ENCODE measurements at places on chromosomes 1 and 21. TPM values are rescaled to one million over a fixed set of nuclear protein-coding genes. Genes with fewer than 3 reads are reported as not detected.

DNA sequence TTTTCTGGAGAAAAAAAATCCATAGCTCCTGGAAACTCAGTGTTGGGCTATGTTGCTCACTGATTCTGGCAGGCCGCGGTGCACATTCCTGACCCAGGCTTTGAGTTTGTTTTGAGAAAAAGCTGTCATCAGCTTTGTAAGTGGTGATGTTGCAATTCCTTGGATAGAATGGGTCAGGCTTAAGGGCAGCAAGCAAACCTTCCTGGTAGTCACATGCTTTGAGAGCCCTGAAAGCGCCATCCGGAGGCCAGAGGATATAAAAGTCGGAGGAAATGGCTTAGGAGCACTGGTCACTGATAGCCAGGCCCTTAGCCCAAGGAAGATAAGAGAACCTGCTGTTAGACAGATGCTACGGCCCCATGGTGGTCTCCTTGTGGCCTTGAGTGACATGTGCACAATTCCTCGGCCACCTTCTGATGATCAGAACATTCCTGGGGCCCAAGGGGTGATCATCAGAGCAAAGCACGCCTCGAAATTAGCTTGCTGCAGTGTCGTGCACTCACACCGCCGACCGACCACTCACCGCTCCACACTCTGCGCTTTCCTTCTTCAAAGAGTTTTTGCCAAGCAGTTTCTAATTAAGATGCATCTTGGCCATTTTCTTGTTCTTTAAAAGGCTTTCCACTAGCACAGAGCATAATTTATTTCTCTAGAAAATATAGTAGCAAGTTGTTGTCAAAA, 78.6 kb downstream of the MAN1C1 start:
- DNase-seq, result peak; percentile 84

GRCh38 chr1:64540265-64540791, 70.4 kb downstream of the CACHD1 start:
- no peak for DNase-seq

GRCh38 chr1:173303984-173304383, 96.9 kb upstream of the TNFSF4 start:
- DNase-seq, result no peak

DNA sequence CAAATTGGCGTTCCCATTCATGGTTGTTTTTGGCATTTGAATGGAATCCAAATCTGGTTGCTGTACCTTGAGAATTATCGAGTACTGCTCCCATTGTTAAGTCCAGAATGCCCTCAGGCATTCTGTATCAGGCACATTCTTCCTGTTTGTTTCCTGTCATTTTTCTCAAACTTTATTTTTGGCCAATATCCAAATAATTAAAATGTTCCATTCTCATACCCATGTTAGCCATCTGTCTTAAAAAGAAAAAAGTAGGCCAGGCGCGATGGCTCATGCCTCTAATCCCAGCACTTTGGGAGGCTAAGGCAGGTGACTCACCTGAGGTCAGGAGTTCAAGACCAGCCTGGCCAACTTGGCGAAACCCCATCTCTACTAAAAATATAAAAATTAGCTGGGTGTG, 29.3 kb upstream of the SHISA4 start:
- DNase-seq, result no peak

GRCh38 chr1:188424176-188424575, 1595.4 kb downstream of the PLA2G4A start:
- DNase-seq, result no peak

GRCh38 chr1:215282557-215282956, 200.0 kb downstream of the KCNK2 start:
- no peak for DNase-seq

- DNase-seq, result no peak
Observed at GRCh38 chr1:184888505-184888904, 85.8 kb downstream of the NIBAN1 start.

DNA sequence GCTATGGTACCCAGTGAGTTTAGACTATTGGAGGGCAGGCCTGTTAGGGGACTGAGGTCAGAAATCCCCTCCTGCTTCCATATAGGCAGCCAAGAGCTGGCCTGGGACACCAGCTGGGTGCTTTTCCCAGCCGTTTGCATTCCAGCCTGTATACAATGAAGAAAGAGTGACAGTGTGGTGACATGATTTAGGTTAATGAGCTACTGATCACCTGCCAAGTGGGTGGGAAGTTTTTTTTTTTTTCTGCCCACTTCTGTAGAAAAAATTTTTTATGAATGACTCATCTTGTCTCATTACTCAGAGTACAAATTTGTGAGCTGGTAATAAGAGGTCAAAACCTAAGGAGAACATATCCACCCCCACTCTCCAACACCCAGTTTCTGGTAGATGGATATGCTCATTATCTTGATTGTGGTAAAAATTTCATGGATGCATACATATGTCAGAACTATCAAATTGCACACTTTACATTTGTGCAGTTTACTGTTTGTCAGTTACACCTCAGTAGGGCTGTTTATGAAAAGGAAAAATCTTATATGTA, 16.4 kb upstream of the CGN start:
- DNase-seq, result peak; percentile 57

DNA sequence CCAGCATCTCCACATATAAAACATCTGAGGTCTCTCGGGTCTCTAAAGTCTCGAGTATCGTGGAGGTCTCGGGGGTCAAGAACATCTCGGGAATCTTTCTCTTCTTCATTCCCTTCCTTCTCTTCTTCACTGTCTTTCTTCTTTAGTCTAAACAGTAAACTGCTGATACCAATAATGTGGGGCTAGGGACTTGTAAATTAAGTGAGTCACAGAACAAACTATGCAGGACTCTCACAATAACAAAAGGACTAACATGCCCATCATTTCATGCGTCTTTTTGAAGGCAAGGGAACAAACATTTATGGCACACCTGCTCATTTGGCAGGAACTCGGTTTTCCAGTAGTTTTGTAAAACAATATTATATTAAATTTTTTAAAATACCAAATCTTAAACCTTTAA, 32.4 kb downstream of the PRPF38A start:
- no peak for DNase-seq

GRCh38 chr1:119471566-119471965, 35.4 kb upstream of the HSD3B1 start:
- DNase-seq, result no peak

DNA sequence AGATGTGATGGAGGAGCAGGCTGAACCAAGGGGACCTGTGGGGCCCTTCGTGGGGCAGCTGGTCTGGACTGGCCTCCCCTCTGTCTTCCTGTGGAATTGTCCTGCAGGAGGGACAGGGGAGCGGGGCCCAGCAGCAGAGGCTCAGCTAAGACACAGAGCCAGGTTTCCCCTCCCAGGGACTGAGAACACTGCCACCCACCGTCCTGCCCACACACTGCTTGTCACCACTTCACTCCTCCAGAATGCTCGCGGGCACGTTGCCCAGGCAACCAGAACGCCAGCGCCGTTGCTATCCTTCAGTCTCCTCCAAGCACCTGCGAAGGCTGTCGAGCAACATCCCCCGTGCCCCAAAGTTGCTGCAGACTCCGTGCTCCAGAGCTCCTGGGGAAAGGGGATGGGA, 46.4 kb downstream of the AJAP1 start:
- DNase-seq, result no peak

DNA sequence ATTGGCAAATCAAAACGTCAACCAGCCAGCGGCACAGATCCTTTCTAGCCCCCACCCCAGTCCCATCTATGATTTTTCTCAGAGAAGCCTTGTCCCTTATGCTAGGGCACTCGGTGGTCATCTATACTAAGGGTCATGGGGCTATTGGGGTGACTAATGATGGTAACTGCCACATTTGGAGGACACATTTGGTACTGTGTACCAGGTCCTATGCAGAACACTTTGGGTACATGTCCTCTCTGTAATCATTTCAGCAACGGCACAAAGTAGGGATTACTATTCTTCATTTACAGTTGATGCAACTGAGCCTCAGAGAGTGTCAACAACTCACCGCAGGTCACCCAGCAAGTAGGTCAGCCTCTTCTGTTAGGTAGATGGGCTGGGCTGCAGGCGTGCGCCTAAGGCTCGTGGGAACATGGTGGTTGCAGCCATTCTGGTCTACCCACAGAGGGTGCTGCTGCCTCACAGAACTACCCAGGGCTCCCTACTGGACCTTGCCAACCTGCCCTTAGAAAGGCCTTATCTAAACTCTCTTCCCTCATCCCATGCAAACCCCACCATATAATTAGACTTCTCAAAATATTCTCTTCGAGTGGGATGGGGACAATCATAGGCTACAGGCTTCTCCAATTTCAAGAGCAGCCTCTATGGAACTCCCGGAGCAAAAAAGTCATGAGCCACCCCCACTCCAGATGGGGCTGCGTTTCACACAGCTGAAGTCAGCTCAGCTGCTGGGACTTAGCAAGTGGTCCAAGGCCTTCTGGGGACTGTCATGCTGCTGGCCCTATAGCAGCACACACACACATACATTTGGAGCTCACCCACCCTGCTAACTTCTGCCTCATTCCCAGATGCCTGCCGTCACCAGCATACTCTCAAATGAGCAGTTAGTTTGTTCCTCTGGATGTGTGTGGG, 5.8 kb upstream of the SDHB start:
- peak; percentile 74 for DNase-seq

- DNase-seq, result no peak
Observed at GRCh38 chr1:14282707-14283106, 315.8 kb upstream of the KAZN start.

DNA sequence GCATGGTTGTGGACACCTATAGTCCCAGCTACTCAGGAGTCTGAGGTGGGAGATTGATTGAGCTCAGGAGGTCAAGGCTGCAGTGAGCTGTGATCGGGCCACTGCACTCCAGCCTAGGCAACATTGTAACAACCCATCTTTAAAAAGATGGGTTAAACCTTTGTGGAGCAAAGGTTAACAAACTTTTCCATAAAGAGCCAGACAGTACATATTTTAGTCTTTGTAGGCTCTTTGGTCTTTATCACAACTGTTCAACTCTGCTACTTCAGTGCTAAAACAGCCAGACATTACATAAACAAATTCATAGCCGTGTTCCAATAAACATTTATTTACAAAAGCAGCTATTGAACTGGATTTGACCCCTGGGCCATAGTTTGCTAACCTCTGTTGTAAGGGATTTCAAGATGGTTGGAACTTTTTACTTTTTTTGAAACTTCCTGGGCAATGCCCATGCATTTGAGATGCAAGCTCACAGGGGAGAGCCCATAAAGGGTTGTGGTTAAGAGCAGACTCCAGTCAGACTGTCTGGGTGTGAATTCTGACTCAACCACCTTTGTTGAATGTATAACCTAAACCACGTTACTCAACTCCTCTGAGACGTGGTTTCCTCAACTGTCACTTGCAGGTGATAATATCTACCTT, 10.8 kb downstream of the INAVA start:
- no peak for DNase-seq

- no peak for DNase-seq
Observed at GRCh38 chr1:4526747-4527146, 127.7 kb upstream of the AJAP1 start.

DNA sequence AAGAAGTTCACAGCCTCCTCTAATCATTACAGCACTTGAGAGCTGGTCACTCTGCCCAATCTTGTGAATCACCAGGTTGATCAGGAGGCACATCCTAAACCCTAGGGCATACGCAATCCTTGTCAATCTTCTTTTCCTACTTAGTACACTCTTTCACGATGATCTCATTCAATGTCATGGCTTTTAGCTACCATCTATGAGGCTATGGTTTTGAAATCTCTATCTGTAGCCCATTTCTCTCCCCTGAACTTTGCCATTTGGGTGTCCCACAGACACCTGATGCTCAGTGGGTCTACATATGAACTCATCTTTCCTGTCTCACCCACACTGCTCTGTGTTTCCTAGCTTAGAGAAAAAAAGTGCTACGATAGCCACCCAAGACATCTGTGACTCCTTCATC, 1.9 kb upstream of the MED18 start:
- no peak for DNase-seq

DNA sequence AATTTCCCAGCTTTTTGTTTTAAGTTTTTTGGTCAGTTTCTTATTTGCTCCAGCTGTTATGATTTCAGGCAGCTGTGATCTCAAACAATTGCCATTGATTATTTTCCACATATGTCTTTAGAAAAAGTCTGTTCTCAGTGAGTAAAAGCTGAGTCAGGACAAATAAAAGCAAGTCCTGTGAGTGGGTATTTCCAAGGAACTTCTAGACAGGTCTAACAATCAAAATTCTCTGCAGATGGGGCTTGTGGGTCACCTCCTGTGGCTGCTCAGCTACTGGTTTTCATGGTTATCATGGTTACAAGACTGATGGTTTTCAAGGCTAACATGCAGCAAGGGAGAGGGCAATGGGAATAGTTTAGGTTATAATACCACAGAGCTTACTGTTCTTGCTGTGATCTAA, 585.7 kb downstream of the LMO4 start:
- no peak for DNase-seq

DNA sequence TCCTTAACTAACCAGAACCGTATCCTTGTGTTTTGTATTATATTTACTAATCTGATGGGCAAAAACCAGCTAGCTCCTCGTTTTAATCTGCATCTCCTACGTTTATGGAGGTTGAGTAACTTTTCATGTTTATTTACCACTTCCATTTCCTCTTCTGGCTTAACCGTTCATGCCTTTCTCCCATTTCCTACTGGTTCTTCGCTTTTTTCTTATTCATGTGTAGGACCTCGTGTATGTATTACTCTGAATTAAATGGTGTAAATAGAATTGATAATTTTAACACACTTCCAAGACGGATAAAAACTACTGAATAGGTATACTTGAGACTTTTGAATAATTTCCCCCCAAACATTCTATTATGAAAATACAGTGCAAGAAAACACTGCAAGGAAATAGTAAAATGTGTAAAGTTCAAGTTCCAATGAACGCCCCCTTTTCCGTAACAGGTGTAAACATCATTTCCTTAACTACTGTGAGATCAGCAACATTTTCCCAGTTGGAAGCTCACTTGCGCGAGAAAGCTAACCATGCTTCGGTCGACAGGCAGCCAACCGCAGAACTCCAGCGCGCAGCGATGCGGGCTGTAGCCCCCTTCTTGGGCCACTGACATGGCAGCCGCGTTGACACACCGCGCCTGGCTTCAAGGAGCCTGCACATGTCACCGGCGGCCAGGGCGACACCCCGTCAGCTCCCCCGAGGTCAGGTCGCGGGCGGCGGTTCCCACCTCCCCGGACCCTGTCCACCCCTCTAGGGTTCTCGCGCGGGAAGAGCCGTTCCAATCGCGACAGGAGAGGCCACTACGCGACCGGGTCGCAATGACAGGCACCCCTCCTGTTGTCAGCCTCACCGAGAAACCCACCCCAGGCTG, 816 bp downstream of the EDEM3 start:
- no peak for DNase-seq

FCRLB gene
- total RNA-seq, result 0.29 TPM

DMBX1 gene
- total RNA-seq, result not detected

SUSD4 gene
- total RNA-seq, result 31.4 TPM

KIF26B gene
- 4.9 TPM for total RNA-seq

COL24A1 gene
- total RNA-seq, result not detected

OR6K3 gene
- not detected for total RNA-seq

GJA8 gene
- not detected for total RNA-seq

SMIM1 gene
- 9.4 TPM for total RNA-seq

OR10Z1 gene
- total RNA-seq, result not detected
